ENCODE measurements at places on chromosomes 16 and 17.

DNA sequence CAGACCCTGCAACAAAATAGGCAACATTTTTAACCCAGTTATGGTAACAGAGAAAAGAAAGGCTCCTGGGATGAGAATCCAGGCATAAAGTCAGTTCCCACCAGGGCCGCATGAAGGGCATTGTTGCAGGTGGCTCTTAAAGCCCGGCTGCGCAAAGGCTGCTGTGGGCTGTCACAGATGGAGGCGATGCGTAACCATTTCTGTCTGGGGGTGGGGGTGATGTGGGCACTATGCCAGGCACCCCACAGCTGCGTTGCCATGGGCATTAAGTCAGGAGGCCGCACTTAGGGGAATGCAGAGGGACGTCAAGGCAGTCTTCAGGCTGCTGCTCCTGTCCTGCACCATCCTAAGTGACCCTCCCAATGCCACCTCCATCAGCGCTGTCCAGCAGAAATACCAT, 228.4 kb downstream of the CPPED1 start:
- no peak for DNase-seq

DNA sequence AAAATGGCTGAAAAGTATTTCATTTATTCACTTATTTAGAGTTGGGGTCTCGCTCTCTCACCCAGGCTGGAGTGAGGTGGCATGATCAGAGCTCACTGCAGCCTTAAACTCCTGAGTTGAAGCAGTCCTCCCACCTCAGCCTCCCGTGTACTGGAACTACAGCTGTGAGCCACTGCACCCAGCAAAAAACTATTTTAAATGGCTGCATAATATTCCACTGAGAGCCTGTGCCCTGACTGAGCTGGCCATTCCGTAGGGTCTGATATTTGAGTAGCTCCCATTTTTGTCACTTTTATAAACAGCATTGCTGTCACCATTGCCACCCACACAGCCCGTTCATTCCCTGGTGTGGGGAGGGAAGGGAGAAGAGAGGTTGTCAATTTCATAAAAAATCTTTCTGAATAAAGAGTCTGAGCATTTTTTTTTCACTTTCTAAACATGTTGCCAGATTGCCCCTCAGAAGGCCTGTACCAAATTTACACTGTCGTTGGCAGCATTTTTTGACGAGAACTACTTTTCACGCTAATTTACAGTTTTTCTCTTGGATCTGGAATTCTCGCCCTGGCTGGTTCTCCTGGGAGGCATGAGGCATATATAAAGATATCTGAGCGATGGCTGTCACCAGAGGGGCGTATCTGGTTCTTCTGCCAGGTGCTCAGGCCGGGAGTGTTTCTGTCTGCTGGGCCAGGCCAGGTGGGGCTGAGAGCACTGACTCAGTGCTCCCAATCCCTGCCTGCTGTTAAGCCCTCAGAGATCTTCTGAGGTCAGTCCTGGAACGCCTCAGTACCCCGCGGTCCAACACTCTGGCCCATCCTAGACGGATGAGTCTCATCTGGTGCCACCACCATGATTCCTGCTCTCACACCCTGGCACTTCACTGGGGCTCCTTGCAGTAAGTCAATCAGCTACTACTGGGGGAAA, 7.2 kb upstream of the KIFC3 start:
- no peak for DNase-seq

- peak; percentile 41 for DNase-seq
Measured at GRCh38 chr17:7843257-7843535, 9.2 kb downstream of the KDM6B start.

GRCh38 chr17:69012895-69013805, 47.6 kb downstream of the ABCA9 start:
- DNase-seq, result no peak

- DNase-seq, result no peak
Measured at GRCh38 chr17:70323269-70323668, 153.9 kb downstream of the KCNJ2 start.

- DNase-seq, result no peak
Measured at GRCh38 chr16:2482708-2483534, 8.0 kb downstream of the TBC1D24 start.

GRCh38 chr16:57687363-57687929, 7.2 kb upstream of the DRC7 start:
- DNase-seq, result no peak

DNA sequence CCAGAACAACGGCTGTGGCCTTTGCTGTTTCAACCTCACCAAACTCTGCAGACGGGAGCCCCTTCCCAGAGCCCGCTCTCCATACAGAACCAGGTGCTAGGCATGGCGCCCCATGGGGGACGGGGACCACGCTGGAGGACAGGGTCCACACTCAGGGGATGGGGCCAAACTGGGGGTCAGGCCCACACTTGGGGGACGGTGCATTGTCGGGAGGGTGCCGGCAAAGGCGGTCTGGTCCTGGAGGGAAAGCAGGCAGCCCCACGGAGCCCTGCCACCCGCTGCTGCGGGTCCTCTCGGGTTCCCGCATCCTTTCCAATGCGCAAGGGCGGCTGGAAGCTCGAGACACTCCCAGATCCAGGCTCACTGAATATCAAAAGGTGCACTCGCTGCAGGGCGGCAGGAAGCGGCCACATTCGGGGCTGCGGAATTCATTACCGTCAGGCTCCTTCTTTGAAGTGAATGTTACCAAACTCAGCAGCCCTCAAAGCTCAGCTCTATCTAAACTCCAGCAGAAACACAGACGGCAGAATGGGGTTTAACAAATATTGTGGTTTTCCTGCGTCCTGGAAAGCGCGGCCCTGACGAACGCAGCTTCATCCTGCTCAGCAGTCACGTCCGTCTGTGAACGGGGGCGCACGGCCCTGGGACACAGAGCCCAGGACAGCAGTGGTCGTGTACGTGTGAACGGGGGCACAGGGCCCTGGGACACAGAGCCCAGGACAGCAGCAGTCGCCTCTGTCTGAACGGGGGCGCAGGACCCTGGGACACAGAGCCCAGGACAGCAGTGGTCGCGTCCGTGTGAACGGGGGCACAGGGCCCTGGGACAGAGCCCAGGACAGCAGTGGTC, 41.3 kb downstream of the LMF1 start:
- no peak for DNase-seq

- no peak for DNase-seq
Measured at GRCh38 chr16:4257646-4258556, 14.9 kb downstream of the TFAP4 start.

DNA sequence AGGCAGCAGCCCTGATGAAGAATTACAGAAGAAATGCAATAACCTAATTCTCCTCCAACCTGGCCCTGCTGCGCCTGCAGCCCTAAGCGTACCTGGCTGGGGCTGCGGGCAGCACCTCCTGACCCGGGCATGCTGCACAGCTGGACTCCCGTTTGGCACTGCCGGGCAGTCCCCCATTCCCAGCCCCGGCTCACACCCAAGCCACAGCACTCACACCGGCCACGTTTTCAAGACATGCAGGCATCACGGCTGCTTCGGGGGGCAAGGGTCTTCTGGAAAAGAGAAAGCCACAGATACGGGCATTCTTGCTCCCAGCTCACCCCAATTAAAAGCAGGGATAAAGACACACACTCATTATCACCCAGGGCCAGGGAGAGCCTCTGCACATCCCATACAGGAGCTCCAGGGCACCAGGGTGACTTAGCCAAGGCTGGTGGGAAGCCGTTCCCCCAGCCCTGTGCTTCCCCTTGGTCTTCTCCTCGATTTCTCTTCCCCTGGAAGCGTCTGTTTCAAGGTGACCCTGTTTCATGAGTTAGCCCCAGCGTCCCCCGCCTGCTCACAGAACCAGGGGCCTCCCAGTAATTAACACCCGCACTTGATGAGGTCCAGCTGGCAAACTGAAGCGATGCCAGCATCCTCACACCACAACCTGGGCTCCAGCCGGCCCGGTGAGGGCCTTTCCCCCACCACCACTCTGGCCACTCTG, 216.7 kb downstream of the C16orf78 start:
- no peak for DNase-seq

- DNase-seq, result no peak
Measured at GRCh38 chr16:2835638-2836493, 5.8 kb downstream of the ZG16B start.

DNA sequence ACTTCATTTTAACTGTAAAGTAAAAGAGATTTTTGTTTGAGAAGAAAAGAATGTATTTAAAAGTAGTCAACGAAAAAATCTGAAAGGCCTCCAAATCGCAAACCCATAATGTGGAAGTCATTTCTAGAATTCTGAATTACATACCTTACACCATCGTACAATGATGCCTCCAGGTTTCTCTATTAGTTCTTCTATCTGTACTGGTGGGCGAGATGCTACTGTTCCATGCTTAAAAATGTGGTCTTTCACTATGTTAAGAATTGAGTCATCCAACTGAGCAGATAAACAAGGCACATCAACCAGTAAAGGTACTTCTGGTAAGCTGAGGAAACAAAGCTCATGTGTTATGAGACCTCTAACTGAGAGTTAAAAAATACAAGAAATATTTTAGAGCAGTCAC, 28.5 kb downstream of the CRLF3 start:
- DNase-seq, result peak; percentile 80

DNA sequence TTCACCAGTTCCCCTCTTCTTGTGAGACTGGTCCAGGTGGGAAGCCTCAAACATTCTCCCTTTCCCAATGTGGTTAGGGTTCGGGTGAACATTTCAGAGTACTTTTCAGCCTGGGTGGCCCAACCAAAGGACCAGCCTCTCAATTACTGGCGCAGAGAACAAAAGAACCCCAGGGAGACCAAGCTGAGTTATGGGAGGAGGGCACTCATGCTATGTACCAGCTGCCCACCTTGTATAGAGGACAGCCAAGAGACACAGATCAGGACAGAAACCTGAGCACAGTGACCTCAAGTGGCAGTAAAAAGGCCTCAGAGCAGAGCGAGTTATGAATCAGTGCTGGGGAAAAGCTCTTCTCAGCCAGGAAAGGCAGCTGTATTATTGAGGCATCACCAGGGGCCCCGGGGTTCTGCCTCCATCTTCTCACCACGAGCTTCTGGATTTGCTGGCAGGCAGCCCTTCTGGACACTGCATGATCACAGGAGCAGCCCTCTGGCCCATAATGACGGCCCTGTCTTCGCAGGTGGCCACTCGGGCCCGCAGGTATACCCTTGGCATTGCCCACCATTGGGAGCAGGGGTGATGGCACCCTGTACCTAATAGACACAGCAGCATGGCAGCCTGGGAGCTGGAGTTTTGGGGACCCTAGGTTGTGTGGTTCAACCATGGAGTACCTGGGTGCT, 3.8 kb downstream of the G6PC3 start:
- DNase-seq, result no peak

GRCh38 chr17:30405161-30405560, 26.4 kb downstream of the CPD start:
- no peak for DNase-seq

DNA sequence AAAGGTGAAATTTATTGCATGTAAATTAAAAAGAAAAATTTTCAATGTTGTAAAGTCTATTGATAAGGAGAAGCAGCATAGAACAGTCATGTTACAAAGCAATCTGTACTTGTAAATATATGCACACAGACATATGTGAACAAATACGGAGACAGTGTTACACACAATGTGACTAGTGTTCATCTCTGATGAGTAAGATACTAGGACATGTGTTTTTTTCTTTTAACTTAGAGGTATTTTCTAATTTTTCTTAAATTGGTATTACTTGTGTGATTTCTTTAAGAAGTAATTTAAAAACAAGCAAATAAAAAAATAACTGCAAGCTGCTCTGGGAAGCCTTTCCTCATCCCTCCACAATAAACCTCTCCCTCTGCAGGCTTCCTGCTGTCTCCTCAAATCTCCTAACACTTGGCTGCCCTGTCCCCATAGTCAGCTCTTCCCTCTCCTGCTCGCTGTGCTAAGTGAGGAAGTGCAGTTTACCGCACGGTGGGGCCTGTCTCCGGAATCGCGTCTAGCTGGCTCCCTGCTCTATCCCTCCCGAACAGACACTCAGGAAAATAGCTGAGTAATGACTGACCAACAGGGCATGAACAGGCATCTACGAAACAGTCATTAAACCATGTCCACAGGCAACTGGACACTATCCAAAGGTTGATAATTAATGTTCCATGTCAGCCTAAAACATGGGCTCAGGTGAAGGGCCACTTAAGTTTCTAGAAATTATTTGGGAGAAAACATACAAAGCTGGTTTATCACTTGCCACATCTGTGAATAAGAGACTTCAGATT, 35.9 kb downstream of the CMTM4 start:
- no peak for DNase-seq

GRCh38 chr16:17273142-17273561, 197.6 kb downstream of the XYLT1 start:
- DNase-seq, result peak; percentile 83

DNA sequence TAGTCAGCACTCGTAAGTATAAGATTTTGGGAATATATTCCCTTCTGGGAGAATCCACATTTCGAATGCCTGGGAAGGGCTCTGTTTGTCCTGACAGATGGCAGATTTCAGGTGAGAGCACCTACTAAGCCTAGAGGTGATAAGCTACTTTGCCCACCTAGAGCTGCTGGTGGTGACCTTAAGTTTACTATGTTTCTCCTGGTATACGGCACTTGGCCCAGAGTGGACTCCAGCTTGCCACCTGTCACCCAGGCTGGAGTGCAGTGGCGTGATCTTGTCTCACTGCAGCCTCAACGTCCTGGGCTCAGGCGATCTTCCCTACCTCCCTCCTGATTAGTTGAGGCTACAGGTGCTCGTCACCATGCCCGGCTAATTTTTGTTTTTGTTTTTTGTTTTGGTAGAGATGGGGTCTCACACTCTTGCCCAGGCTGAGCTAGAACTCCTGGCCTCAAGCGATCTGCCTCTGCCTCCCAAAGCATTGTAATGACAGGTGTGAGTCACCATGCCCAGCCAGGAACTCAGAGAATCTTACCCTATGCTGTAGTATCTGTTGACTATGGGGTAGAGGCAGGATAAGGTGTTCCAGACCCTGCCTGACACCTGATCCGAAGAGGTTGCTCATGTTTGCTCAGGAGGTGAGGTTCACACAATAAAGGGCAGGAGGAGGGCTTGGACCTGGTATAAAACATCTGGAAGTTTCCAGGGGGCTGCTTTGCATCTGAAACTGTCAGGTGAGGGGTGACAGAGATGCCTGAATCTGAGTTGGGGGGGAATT, at the start of gene ZG16:
Gene ZG16 (plus strand): TSS at position 681 of the 775 bp plus-strand sequence. CDS start 1,011 bp downstream, outside the sequence.
- DNase-seq, result no peak

GRCh38 chr16:53209877-53210276, 155.1 kb downstream of the CHD9 start:
- DNase-seq, result no peak

DNA sequence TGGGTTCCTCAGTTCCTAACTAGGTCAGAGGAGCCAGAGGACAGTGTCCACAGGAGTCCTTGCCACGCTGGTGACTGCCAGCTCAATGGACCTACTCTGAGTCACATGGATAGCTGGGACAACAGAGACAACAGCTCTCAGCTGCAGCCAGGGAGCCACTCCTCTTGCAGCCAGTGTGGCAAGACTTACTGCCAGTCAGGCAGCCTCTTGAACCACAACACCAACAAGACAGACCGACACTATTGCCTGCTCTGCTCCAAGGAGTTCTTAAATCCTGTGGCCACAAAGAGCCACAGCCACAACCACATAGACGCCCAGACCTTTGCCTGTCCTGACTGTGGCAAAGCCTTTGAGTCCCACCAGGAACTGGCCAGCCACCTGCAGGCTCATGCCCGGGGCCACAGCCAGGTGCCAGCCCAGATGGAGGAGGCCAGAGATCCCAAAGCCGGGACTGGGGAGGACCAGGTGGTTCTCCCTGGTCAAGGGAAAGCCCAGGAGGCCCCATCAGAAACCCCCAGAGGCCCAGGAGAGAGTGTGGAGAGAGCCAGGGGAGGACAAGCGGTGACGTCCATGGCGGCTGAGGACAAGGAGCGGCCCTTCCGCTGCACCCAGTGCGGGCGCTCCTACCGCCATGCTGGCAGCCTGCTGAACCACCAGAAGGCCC, 6.7 kb downstream of the ZNF646 start:
- no peak for DNase-seq
